Cardiac septum (tissue), 1 donor: ENCODE measurements at places on chromosomes 13 and 19.
A peak's percentile ranks its signal among the peaks of the same experiment; 100 is the strongest.

DNA sequence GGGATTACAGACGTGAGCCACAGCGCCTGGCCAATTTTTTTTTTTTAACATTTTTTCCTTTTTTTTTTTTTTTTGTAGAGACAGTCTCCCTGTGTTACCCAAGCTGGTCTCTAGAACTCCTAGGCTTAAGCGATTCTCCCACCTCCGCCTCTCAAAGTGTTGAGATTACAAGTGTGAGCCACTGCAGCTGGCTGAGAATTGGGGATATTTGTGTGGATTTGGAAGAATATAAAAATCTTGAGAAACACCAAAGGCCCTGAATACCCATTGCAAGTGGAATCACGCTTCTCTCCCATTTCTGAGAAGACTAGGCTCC is 79.9 kb upstream of the ABCC4 start:
- DNase-seq, result no peak

DNA sequence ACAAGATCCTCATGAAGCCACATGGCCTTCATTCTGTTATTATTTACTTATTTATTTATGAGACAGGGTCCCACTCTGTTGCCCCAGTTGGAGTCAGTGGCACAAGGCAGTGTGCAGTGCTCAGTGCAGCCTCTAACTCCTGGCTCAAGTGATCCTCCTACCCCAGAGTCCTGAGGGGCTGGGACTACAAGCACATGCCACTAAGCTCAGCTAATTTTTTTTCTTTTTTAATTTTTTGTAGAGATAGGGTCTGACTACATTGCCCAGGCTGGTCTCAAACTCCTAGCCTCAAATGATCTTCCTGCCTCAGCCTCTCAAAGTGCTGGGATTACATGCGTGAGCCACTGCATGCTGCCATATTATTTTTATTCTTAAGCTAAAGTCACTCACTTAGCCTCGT is 241.4 kb downstream of the UQCRFS1 start:
- DNase-seq, result no peak

DNA sequence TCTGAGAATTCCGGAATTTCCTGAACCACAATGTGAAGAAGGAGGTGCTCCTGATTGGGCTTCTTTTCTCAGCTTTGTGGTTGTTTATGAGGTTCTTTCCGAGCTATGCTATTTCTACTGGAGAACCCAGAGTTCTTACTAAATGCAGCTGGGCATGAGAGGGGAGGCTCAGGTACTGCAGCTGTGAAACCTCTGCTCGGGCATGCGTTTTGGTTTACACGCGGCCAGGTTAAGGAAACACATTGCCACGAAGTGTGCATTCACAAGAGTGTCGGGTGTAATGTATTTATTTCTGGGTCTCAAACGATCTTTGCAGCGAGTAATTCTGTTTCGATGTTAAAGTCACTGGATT is 661 bp upstream of the MIR17HG start:
- DNase-seq, result no peak

- DNase-seq, result no peak
These were observed at the start of gene SLITRK6 for GRCh38 chr13:85799097-85799582. Gene SLITRK6, minus strand, starts transcription at chr13:85799419. Its CDS starts 2,911 bp downstream, at chr13:85796508.

- no peak for DNase-seq
These were observed 1.3 kb upstream of the CALM3 start for GRCh38 chr19:46599716-46600373.

- DNase-seq, result no peak
These were observed 14.3 kb upstream of the SCEL start for GRCh38 chr13:77521194-77521593.

GRCh38 chr19:405121-405965 is 3.6 kb downstream of the C2CD4C start:
- DNase-seq, result peak; percentile 64

- peak; percentile 36 for DNase-seq
These were observed 85.9 kb downstream of the SOX1 start for GRCh38 chr13:112152846-112153245.

DNA sequence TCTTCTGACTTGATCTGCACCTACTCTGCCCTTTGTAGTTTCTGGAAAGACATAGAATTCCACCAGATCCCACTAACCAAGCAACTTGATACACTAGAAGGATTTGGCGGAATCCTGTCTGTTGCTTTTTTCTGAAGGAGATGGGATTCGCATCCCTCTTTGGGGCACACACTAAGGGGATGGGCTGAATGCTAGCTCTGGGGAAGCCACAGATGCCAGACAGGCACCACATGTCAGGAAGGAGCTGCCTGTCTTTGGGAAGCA is 52.1 kb downstream of the SERP2 start:
- peak; percentile 10 for DNase-seq

DNA sequence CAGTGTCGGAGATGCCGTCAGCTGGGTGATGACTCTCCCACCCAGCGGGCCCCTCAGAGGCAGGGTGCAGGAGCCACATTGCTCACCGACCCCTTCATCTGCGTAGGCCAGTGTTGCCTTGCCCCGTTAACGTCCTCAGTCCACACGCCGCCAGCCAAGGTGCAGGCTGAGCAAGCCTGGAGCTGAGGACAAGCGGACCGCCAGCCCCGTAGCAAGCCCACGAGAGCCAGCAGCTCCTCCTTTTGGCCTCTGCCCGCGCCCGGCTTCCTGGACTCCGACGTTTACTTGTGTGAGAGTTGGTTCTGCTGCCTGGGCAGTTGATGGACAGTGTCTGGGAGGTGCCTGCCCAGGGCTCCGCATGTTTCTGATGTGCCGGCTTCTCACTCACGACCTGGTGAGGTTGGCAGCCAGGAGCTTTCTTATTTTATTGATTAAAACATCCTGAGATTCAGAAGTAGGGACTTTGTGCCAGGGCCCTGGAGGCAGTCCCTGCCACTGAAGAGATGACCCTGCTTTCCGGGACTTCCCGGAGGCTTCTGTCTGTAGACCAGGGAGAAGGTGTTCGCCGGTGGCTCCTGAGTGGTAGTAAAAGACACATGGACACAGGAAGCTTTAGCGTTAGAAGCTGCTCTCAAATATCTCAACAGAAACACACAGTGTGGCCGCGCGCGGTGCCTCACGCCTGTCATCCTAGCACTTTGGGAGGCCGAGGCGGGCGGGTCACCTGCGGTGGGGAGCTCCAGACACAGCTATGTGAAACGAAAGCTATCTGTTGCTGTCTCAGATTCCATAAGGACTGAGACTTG is 5.8 kb downstream of the DAZAP1 start:
- no peak for DNase-seq

DNA sequence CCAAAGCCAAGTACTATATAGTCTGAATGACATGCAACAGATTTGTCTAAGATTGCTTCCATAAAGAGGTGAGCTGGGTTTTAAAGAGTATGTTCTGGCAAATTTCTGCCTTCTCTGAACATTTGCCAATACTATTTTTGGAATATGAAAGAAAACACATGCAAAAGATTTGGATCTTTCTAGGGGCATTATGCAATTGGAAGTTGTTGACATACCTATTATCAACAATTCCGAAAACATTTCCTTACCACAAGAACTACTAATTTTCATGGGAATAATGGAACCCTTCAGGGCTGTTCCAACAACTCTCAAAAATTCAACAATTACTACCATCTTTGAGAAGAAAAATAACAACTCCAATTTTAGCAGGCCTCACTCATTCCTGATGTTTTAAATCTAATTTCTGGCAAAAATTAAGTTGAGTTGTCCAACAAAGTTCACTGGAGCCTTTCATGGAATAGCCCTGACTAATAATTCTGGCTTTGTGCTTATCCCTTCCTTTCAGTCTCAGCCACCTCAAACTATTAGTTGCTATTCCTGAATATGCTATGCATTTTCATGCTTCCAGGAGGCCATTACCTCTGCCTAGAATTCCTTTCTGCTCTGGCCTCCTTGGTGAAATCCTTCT is 250.0 kb downstream of the RGCC start:
- DNase-seq, result no peak

DNA sequence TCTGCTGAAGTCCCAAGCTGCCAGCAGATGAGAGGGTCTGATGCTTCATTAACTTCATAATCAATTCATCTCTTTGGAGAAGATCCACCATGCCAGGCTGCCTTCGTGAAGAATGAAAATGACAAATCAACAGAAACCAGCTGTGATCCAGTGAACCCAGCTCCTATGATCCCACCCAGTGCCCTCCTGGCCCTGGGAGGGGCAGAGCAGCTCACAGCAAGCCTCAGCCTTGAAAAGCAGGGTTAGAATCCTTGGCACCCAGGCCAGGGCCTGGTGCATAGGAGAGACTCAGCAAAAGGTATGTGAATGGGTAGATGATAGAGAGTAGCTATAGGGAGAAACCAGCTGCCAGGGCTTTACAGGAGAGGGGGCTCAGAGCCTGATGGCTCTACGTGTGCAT is 43.6 kb upstream of the UQCRFS1 start:
- DNase-seq, result peak; percentile 66

- DNase-seq, result no peak
These were observed 38.0 kb downstream of the WTIP start for GRCh38 chr19:34519602-34520001.

GRCh38 chr13:43574605-43575004 is 212.2 kb downstream of the ENOX1 start:
- DNase-seq, result no peak

GRCh38 chr13:37382146-37382545 is 216.4 kb downstream of the POSTN start:
- no peak for DNase-seq

DNA sequence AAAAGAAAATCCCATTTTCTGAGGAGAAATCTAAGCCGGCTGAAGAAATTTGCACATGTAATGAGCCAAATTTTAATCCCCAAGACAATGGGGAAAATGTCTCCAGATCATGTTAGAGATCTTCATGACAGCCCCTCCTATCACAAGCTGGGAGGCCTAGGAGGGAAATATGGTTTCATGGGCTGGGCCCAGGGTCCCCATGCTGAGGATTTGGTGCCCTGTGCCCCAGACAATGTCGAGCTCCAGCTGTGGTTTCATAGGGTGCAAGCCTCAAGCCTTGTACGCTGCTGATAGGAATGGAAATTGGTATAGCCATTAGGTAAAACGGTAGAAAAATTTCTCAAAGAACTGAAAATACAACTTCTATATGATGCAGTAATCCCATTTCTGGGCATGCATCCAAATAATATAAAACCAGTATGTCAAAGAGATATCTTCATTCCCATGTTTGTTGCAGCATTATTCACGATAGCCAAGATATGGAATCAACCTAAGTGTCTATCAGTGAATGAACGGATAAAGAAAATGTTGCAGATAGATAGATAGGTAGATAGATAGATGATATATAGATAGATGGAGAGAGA is 19.3 kb upstream of the FREM2 start:
- DNase-seq, result no peak

DNA sequence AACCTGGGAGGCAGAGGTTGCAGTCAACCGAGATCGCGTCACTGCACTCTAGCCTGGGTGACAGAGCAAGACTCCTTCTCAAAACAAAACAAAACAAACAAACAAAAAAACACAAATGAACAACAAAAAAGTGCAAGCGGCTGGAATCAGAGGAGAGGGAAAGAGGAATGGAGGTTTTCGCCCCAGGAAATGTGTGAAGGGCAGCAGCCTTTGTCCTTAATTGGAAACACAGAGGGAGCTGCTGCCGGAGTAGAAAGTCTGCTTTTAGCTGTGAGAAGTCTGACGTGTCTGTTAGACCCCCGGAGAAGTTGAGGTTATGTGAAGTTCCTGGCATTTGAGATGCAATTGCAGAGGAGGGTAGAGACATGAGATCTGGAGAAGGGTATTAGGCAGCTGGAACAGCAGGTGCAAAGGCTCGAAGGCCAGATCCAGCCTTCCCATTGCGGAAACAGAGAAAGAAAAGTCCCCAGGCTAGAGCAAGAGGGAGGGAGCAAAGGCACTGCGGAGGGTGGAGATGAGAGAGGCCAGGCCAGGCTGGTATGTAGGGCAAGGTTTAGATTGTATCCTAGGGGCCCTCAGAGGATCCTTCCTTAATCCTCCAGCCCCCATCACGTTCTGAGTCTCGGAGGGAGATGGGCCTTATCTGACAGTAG is 473 bp downstream of the TMIGD2 start:
- no peak for DNase-seq

DNA sequence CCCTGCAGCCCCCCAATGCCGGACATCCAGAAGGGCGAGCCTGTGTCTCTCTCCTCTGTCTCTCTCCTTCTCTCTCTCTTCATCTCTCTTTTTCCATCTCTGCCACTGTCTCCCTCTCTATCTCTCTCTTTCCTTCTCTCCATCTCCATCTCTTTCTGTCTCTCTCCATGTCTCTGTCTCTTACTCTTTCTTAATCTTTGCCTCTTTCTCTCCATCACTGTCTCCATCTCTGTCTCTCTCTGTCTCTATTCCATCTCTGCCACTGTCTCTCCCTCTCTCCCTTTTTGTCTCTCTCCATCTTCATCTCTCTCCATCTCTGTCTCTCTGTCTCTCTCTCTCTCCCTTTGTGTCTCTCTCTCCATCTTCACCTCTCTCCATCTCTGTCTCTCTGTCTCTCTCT is 25.7 kb upstream of the TCF3 start:
- no peak for DNase-seq

- no peak for DNase-seq
These were observed 22.0 kb downstream of the ELAVL1 start for GRCh38 chr19:7983286-7983950.

DNA sequence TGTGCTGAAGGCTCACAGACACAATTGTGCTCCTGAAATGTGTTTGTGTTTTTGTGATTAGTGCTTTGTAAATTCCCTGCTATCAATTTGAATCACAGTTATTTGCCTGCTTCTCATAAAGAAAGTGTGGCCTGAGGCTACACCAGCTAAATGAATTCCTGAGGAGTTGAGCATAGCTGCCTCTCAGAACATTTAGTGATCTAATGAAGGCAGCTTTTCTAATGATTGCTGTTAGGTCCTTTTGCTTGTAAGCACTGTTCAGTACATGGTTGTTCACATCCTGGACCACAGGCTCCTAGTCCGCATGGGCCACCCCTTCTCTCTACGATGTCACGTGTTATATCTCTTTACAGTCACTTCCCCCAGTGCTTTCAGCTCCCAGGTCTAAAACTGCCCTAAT is 238.2 kb downstream of the B3GLCT start:
- DNase-seq, result no peak

DNA sequence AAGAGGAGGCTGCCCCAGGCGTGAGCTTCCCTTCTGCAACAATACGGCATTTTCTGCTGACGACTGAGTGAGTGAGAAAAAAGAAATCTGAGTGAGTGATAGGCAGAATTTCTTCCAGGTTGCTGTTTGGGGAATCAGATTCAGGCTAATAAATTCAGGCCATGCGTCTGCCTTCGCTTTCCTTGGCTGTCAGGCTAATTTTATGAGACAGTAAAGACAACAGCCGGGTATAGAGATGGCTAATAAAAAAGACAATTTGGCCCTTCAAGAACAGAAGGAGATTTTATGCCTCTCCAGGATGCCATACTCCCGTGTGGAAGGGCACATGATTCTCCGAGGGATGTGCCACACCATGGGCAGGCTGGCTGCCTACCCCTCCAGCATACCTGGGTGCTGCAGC is 145.9 kb upstream of the UBL3 start:
- DNase-seq, result no peak

DNA sequence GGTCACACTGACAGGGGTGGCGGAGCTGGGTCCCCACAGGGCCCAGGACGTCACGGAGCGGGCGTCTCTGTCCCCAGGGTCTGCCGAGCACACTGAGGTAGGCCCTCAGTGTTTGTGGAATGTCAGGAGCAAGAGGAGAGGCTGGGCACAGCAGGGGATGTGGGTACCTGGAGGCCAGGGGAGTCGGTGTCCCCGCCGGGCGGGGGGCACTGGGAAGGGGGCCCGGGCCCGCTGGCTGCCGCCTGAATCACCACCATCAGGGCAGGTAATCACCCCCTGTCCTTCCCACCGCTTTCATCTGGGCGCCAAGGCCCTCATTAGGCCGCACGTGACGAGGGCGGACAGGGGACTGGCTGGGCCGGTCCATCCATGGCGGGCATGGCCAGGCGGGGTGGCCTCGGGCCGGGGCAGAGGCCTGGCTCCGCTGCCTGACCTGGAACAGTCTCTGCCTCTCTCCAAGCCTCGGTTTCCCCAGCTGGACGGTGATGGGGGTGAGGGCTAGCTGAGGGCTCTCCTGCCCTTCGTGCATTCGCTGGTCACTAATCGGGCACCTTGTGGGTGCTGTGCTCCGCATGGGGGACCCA is 1.0 kb downstream of the FGF22 start:
- DNase-seq, result no peak
